Activated CD8-positive, alpha-beta memory T cell treated with anti-CD3 and anti-CD28 coated beads for 48 hours (primary cell): ENCODE measurements at places on chromosomes 5 and 9.
A peak's percentile ranks its signal among the peaks of the same experiment; 100 is the strongest.

GRCh38 chr5:180352116-180353047 lies 754 bp downstream of the GFPT2 start:
- no peak for DNase-seq

DNA sequence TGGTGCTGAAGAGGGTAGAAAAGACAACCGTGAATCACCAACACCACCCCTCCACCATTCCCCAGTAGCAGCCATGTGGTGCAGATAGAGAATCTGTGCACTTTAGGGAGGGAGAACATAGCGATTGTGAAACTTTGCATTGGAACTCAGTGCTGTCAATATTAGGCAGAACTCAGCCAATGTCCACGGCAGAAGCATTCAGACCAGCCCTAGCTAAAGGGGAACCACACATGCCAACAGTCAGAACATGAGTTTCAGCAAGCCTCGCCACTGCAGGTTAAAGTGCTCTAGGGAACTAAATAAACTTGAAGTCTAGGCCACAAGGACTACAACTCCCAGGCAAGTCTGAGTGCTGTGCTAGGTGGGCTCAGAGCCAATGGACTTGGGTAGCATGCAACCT lies 38.5 kb upstream of the DEPDC1B start:
- DNase-seq: no peak

GRCh38 chr5:6730807-6731206 lies 17.6 kb downstream of the TENT4A start:
- no peak for DNase-seq

GRCh38 chr5:139655727-139656271 lies 7.7 kb downstream of the CXXC5 start:
- DNase-seq: no peak

GRCh38 chr5:174491265-174491664 lies 233.1 kb upstream of the MSX2 start:
- DNase-seq: no peak

DNA sequence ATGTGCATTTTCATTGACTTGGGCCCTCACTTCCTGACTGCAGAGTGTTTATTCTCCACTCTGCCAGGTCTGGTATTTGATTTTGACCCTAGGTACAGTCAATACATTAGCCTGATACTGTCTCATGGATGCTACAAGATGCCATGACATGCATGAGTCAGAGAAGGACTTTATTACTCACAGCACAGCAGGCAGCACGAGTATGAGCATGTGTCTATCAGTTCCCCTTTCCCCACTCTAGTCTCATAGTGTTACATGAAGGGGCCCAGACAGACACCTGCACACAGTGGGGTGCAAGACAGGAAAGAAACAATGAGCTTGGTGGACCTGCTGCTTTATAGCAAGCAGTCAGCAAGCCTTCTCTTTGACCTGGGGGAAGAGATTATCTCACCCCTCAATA lies 19.6 kb downstream of the ITGA2 start:
- peak; percentile 12 for DNase-seq

- DNase-seq: no peak
Observed at GRCh38 chr5:60887746-60888145, 43.7 kb upstream of the ELOVL7 start.

DNA sequence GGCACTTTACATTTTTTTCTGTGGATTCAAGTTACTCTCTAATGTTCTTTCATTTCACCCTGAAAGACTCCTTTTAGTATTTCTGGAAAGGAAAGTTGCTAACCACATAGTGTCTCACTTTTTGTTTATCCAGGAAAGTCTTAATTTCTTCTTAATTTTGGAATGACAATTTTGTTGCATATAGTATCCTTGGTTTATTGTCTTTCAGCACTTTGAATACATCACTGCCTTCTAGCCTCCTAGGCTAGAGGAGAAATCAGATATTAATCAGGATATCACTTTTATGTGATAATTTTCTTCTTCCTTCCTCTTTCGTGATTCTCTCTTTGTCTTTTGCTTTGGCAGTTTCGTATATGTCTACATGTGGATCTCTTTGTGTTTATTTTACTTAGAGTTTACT lies 11.4 kb downstream of the ADGRV1 start:
- DNase-seq: no peak
